T-helper 17 cell (primary cell): ENCODE measurements at places on chromosomes 2 and 18. TPM values are rescaled to one million over a fixed set of nuclear protein-coding genes. Genes with fewer than 3 reads are reported as not detected.

- DNase-seq: no peak
These were observed 272.5 kb downstream of the ZNF407 start for GRCh38 chr18:74869904-74870863.

GRCh38 chr2:162197069-162197825 lies 45.2 kb upstream of the GCG start:
- no peak for DNase-seq

GRCh38 chr18:5630057-5630899 lies 86.5 kb upstream of the EPB41L3 start:
- no peak for DNase-seq

DNA sequence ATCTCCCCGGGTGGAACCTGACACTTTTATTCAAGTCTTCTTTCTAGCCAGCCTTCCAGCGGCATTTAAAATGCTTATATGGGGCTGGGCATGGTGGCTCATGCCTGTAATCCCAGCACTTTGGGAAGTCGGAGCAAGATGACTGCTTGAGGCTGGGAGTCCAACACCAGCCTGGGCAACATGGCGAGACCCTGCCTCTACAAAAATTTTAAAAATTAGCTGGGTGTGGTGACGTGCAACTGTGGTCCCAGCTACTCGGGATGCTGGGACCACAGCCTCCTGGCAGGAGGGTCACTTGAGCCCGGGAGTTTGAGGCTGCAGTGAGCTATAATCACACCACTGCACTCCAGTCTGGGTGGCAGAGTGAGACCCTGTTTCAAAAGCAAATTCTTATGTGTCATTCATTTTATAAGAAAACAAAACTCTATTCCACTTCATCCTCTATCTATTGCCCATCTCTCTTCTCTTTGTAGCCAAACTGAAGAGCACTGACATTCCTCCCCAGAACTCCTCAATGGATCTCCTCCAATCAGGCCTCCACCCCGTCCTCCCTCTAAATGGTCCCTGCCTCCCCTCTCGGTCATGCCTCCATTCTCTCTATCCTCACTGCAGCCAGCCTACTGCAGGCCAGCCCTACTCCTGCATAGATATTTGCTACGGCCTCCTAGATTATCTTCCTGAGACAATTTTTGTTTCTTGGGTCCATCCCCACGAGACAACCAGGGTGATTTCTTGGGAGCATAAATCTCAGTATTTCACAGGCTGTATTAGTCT lies 18.0 kb upstream of the RHOB start:
- DNase-seq: no peak

Gene C1QL2
- total RNA-seq: not detected

Gene GPBAR1
- total RNA-seq: 1.5 TPM

- DNase-seq: no peak
These were observed 103.9 kb upstream of the COL3A1 start for GRCh38 chr2:188870289-188870688.

GRCh38 chr2:11785611-11785940 lies 39.1 kb downstream of the LPIN1 start:
- no peak for DNase-seq

GRCh38 chr2:12180031-12180430 lies 433.6 kb downstream of the LPIN1 start:
- DNase-seq: no peak

GRCh38 chr2:14634489-14635390 lies 2.2 kb downstream of the LRATD1 start:
- no peak for DNase-seq

GRCh38 chr2:153105829-153106578 lies 372.6 kb downstream of the RPRM start:
- no peak for DNase-seq

- no peak for DNase-seq
These were observed 860.4 kb upstream of the SOX11 start for GRCh38 chr2:4831751-4832150.

DNA sequence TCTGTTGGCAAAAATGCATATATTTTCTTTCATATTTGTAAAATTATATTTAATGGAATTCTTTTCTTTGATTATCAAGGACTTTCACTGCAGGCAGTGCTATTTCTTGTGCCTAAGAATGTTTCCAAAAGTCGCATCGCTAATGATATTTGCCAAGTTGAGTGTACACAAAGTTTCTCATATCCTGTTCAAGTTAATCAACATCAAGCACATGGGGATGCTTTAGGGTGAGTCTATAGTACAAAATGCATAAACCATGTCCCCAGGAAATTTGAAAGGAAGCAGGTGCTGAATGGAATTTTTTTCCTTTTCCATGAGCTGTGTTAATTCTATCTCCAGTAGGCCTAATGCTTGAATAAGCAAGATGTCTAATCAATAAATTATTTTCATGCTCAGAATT lies 129.7 kb downstream of the GALNT1 start:
- no peak for DNase-seq

GRCh38 chr18:14916851-14917250 lies 168.9 kb downstream of the ANKRD30B start:
- DNase-seq: no peak

Gene CDH7
- not detected for total RNA-seq

Gene ANKZF1
- 92.5 TPM for total RNA-seq

- DNase-seq: no peak
These were observed 13.3 kb downstream of the OBSL1 start for GRCh38 chr2:219557791-219558785.

Gene SNORC
- 1.0 TPM for total RNA-seq

Gene IL37
- total RNA-seq: not detected

Gene C2orf92
- 12.5 TPM for total RNA-seq

- no peak for DNase-seq
These were observed 139.3 kb upstream of the FBXO11 start for GRCh38 chr2:48045613-48046012.

GRCh38 chr2:215356948-215357461 lies 45.1 kb downstream of the ATIC start:
- DNase-seq: no peak

- DNase-seq: peak; percentile 49
These were observed 1.7 kb upstream of the SMAD7 start for GRCh38 chr18:48952287-48953103.

DNA sequence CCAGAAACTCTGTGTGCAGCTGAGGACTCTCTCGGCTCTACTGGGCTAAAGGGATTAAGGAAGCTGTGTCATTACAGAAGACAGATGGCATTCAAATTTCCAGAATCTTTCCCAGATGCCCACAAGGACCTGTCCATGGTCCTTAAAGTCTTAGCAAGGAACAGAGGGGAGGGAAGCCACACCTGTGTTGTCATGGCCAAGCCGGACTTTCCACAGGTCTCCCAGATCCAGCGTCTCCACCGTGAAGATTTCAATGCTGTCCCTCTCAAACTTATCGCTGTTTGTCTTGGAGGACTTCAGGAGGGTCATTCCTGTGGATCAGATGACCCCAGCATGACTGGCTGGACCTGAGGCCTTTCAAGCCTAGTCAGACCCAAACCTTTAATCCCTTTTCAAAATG lies 114.5 kb downstream of the LOXHD1 start:
- DNase-seq: no peak

GRCh38 chr2:171174075-171174474 lies 13.4 kb upstream of the TLK1 start:
- DNase-seq: no peak

Gene KCNG2
- not detected for total RNA-seq

Gene PTPRN
- 2.6 TPM for total RNA-seq

DNA sequence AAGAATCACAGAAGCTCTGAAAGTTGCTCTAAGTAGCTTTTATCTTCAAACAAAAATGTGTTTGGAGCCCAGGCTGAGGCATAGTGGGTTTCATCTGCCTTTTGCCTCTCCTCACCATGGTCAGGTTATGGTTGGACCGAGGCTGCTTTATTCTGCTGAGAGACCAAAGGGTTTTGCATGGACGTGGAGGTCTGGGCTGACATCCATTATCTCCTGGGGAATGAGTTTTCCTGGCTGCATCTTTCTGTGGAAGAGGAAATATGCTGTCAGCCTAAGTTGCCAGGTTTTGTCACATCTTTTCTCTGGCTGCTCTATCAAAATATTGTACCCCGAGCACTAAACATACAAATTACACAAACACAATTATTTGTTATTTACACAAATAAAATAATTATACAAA lies 223.2 kb downstream of the LDLRAD4 start:
- no peak for DNase-seq

GRCh38 chr2:232674491-232674890 lies 22.6 kb upstream of the GIGYF2 start:
- no peak for DNase-seq

- DNase-seq: no peak
These were observed 207.0 kb downstream of the CYP26B1 start for GRCh38 chr2:71940695-71941094.

Gene DLGAP1
- 1.6 TPM for total RNA-seq

Gene MAB21L4
- total RNA-seq: not detected

GRCh38 chr2:3505771-3506170 lies 13.6 kb downstream of the ADI1 start:
- no peak for DNase-seq
